ENCODE measurements at places on chromosomes 11 and 22.

DNA sequence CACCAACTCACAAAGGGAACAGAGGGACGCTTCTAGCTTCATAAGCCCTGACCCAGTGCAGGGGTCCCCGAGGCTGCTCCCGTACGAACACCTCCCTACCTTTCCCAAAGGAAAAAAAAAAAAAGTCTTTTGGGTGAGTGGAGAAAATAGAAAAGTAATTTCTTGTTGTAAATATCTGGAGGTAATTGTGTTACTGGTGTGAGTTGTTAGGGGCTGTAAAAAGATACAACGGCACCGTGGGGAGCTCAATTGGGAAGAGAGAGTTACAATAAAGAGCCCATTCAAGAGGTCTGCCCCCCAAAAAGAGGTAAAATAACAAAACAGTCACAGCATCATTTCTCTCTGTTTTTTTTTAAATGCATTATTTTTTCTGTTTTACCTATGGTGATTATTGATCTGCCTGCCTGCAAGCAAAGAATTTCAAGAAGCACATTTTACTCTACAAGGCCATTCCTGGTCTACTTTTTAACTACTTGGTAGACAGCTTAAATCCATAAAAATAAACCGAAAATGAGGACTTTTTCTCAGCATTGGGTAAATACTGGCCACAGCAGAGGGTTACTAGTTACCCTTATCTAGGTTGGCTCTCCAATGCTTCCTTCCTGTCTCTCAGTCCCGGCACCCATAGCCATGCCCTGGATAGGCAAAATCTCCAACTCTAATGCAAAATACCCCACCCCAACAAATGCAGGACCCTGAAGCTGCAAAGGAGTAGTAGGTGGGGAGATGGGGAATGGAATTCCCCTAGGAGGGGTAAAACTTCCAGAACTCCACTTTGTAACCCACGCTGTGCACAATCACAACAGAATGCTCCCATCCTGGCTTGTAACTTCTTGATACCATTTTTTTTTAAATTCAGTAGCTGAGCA, 3.1 kb downstream of the PAX6 start:
- DNase-seq: no peak

DNA sequence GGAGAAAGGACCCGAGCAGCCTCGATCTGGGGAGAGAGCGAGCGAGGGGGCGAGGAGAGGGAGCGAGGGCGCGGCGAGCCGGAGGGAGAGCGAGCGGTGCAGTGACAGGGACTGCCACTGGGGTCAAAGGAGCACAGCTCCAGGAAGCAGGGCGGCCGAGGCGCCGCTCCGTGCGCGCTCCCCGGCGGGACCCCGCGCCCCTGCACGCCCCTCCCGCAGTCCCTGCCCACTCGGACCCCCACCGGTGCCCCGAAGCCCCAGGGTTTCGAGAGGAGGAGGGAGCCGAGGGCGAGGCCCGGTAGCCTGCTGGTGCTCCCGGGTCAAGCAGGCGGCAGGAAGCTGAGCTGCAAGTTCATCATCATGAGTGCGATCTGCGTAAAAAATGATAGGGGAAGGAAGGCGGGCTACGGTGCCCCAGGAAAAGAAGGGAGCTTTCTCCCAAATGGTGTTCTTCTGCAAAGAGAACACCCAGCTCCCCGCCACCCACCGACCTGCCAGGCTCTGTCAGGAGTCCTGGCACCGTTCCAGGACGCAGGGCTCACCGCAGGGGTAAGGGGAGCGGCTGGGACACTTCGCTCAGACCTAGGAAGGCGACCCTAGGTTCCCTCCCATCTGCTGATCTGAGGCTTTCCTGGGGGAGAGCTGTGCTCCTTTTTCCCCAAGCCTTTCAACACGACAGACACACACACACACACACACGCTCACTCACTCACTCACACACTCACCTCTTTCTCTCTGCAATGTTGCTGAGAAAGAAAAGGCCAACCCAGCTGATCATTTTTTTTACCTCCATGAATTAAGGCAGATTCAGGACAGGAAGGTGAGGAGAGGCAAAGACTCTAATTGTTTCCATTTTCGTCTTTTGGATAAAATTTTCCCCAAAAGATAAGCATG, at the start of gene MPPED2:
Gene MPPED2, minus strand, starts transcription at position 103 of the 894 bp plus-strand sequence. CDS start 5,980 bp downstream, outside the sequence.
- peak; percentile 31 for DNase-seq

- DNase-seq: peak; percentile 28
Observed at GRCh38 chr11:84720706-84721402, 906.3 kb downstream of the DLG2 start.

- DNase-seq: no peak
Observed at GRCh38 chr22:25764270-25765015, 22.5 kb downstream of the MYO18B start.

DNA sequence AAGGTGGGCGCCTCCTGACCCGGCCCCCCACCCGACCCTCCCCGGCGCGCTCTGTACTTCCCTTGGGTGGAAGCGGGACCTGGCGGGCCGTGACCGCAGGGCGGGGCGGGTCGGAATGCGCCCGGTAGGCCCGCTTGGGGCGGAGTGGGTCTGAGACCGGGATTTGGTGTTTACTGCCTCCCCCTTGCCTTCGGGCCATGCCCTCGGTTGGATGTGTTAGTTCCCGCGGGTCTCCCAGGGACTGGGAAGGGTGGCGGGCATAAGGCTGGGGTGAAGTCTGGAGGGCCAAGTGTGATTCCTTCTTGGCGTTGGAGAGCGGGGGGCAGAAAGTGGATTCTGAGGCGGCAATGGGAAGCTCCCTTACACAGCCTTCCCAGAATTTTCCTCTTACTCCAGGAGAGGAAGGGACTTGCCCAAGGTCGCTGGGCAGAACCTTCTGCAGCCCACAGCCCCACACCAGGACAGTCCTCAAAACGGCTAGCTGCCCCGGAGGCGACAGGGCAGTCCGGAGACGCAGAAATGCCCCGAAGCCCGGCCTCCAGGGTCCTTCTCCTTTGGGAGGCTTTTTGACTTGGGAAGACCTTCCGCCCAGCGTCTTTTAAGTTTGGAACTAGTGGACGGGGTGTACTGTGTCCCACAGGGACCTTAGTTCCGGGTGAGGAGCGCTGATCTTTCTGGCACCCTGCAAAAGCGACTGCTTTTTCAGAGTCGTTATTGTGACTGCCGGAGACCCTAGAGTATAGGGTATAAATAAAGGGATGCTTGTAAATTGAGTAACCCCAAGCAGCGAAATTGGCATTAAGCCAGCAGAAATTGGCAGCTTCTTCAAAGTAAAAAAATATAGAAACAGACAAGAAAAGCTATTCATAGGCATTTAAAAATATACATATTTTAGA, 647 bp downstream of the SWAP70 start:
- no peak for DNase-seq

DNA sequence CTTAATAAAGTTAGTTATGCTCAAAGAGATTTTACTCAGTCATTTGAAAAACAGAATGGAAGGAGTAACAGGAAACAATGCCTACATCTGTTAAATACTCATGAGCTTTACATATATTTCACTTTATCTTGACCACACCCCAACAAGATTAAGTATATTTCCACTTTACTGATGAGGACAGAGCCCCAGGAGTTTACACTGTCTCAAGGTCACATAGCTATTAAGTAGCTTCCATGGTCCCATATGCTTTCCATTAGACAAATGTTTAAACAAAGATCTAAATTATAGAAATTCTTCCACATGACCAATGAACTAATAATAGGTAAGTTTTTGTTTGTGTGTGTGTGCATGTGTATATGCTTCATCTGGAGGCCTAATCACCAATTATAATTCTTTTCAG, 30.2 kb downstream of the MRTFA start:
- DNase-seq: no peak

Measured in activated naive CD4-positive, alpha-beta T cell treated with anti-CD3 and anti-CD28 coated beads, Interleukin-2, amount 10 ng/mL, durations not matched to agents 7 days and 5 days (primary cell).